ENCODE measurements at places on chromosomes 3 and 15.

DNA sequence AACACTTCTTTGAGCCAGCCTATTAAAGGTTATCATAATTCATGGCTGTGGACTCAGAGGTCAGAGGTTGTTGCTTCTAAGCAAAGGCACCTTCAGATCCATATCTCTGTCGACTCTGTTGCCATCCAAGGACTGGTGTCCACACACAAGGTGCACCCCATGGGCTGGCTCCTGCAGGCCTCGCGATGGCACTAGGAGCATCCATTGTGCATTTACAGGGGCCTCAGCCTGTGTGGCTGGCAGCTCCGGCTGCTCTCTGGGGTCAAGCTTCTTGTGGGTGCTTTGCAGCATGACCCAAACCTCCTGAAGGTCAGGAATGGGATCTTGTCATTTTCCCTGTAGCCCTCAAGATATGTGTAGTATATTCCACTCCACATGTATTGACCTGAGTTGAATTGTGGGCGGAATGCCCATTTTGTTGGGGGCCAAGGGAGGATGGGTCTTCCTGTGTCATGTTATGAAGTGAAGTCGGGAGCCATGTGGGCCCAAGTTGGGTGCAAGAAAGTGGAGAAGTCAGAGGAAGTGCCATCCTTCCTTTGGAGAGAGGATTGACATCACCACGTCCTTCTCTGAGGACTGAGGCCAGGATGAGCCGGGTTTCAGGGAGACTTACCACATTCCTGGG is 43.9 kb downstream of the CHDH start:
- no peak for DNase-seq

GRCh38 chr3:173529062-173529711 is 131.6 kb downstream of the NLGN1 start:
- DNase-seq = peak; percentile 2

- DNase-seq = no peak
Measured at GRCh38 chr3:13301286-13301987, 118.7 kb downstream of the NUP210 start.

- no peak for DNase-seq
Measured at GRCh38 chr3:111746772-111747171, 112.3 kb upstream of the PHLDB2 start.

DNA sequence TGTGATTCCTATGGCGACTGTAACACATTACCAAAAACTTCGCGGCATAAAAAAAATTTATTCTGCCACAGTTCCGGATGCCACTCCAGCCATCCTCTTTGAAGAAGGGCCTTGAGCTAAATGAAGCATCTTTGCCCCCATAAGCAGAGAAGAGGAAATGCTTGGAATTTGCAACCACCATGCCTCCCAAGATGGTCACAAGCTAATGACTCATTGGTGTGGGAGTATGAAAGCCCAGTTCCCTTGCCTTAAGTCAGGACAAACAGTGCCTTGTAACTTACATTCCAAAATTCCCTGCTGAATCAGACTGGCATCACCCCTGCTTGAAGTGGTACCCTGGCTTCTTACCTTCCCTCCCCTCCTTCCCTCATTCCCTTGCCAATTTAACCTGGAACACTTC is 1077.4 kb downstream of the EPHA3 start:
- DNase-seq = no peak

DNA sequence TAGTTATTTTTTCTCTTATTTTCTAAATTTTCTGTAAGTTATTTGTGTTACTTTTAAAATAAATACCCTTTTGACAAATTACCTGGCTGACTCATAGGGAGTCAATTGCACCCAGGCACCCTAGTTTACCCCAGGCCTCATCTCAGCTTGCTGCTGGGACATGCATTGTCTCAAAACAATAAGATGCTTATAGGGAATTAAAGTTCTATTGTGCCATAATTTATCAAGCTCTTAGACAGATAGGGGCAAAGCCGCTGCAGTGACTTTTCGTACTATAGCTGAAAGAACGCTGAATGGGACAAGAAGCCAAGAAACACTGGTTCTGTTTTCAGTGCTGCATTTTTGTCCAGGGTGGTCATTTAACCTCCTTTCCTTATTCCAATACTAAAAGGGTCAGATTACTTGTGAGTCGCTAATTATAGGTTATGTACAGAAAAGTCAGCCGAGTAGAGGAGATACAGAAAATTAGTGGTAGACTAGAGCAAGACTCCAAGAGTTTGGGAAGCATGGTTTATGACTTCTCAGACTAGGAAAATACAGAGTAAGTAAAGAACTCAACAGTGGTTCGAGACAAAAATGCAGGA is 50.3 kb downstream of the EXD1 start:
- DNase-seq = no peak

DNA sequence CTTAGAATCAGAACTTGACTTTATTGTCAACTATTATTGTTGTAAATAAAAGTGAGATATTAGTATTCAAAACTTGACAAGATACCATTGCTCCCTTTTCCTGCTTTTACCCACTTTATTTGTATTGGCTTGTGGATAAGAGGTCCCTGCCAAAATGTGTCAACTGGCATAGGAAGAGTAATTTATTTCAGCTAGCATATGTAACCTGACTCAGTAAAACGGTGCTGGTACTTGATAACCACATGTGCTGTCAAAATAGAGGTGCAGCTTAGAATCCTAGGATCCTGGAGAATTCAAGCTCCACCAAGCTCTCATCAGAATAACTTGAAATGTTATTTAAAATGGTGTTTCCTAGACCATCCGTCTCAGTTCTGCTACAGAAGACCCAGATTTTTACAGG is 90.2 kb upstream of the TGFBR2 start:
- no peak for DNase-seq

Data from large intestine (tissue), 12 donors.